Activated CD4-positive, alpha-beta T cell treated with anti-CD3 and anti-CD28 coated beads, Interleukin-2, amount 10 ng/mL, durations not matched to agents 7 days and 5 days (primary cell): ENCODE measurements at places on chromosomes 4 and X.
A peak's percentile ranks its signal among the peaks of the same experiment; 100 is the strongest.

GRCh38 chr4:181548873-181549575, 694.2 kb upstream of the TENM3 start:
- no peaks in the 10 kb centered on the region for H3K27me3 ChIP-seq
- H3K4me1 ChIP-seq = no peaks in the 10 kb centered on the region
- H3K36me3 ChIP-seq = no peaks in the 10 kb centered on the region
- no peak overlapping the region for H3K4me3 ChIP-seq

DNA sequence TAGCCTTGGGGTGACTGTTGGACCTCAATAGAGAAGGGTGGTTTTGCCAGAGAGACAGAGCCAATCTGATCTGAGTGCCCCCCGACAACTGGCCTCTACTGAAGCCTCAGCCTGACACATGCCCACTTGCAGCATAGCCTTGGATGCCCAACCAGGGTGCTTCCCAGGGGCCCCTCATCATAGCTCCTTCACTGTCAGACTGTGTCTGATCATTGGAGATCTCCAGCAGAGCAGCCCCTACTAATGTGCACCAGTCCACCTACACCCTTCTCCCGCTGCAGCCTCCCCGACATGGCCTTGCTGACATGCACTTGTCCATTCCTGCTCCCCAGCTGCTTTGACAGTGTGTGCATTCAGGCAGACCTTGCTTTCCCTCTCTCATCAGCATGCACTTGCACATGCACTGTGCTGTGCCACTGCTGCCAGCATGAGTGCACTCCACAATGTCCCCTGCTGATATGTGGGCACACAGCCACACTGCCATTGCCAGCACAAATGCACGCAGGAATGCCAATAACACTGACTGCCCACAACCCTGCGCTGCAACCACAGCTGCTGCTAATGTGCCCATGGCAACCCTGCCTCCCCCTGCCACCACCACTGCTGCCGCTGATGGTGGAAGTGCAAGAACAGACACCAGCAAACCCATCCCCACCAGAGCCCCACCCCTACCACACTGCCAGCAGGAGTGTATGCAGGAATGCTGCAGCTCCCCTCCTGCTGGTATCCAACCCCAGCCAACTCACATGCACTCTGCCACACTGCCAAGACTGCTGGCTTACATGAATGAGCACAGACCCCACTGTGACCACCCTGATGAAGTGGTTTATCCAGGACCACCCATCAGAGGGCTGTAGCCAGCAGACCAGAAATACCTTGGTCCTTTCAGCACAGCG, 68.1 kb upstream of the ZMAT1 start:
- H3K27ac ChIP-seq = no peak overlapping the region
- no peaks in the 10 kb centered on the region for H3K36me3 ChIP-seq
- H3K4me3 ChIP-seq = no peak overlapping the region
- no peaks in the 10 kb centered on the region for H3K27me3 ChIP-seq
- DNase-seq = no peak

DNA sequence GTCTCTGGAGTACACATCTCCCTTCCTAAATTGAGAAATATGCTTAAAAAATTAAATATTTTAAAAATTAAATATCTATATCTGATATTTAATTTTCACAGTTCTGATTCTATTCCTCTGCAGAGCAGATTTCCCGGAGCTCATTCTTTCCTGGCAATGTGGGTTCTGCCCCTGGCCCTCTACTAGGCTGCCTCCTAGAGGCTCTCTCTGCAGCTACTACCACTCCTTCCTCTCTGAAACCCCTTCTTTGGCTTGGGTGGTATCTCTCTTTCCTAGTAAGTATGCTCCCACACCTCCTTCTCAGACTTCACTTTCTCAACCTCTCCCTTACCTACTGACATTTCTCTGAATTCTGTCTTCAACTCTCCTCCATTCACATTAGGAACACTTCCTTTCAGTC, 45.3 kb downstream of the RPGR start:
- no peak overlapping the region for H3K27ac ChIP-seq
- no peak for DNase-seq
- H3K36me3 ChIP-seq = no peaks in the 10 kb centered on the region

- no peak overlapping the region for H3K27ac ChIP-seq
- H3K36me3 ChIP-seq = no peaks in the 10 kb centered on the region
- H3K27me3 ChIP-seq = peaks cover 7% of the 10 kb centered on the region
- H3K4me3 ChIP-seq = no peak overlapping the region
Observed at GRCh38 chr4:147524601-147525000, 43.7 kb downstream of the EDNRA start.

- H3K36me3 ChIP-seq = peaks cover 1% of the 10 kb centered on the region
- peaks cover 45% of the 10 kb centered on the region for H3K4me1 ChIP-seq
- H3K27ac ChIP-seq = peak within 1 kb of the TSS; percentile 97
- peak within 1 kb of the TSS; percentile 94 for H3K4me3 ChIP-seq
Observed at GRCh38 chr4:183504930-183505610, at the start of gene ING2. Gene ING2, plus strand, starts transcription at chr4:183505058. Its CDS starts 138 bp downstream, at chr4:183505196.

GRCh38 chrX:78313526-78313925, 13.9 kb downstream of the CYSLTR1 start:
- H3K36me3 ChIP-seq = peaks cover 69% of the 10 kb centered on the region
- H3K4me1 ChIP-seq = peaks cover 37% of the 10 kb centered on the region
- no peak for DNase-seq
- H3K4me3 ChIP-seq = no peak overlapping the region

DNA sequence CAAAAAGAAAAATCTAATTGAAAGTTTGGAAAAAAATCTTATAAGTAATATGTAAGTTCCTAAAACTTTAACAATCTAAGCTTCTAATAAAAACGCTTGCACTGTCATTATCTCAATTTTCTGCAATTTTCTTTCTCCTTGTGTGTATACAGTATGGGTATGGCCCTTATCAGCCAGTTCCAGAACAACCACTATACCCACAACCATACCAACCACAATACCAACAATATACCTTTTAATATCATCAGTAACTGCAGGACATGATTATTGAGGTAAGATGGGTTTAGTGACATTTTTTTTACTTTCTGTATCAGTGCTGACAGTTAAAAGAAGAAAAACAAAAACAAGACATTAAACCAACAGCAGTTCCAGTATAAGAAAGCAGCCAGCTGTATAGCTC, 4.9 kb downstream of the STATH start:
- DNase-seq = no peak
- no peaks in the 10 kb centered on the region for H3K27me3 ChIP-seq
- no peaks in the 10 kb centered on the region for H3K36me3 ChIP-seq
- H3K4me3 ChIP-seq = no peak overlapping the region
- no peak overlapping the region for H3K27ac ChIP-seq

- no peak overlapping the region for H3K4me3 ChIP-seq
- no peaks in the 10 kb centered on the region for H3K27me3 ChIP-seq
- DNase-seq = no peak
- H3K4me1 ChIP-seq = peaks cover 4% of the 10 kb centered on the region
- no peak overlapping the region for H3K27ac ChIP-seq
- peaks cover 3% of the 10 kb centered on the region for H3K36me3 ChIP-seq
Observed at GRCh38 chr4:26238778-26239679, 81.8 kb upstream of the RBPJ start.

GRCh38 chr4:9952415-9952950, 68.8 kb downstream of the SLC2A9 start:
- H3K36me3 ChIP-seq = no peaks in the 10 kb centered on the region
- no peak overlapping the region for H3K27ac ChIP-seq
- H3K4me3 ChIP-seq = no peak overlapping the region
- H3K4me1 ChIP-seq = no peaks in the 10 kb centered on the region
- no peaks in the 10 kb centered on the region for H3K27me3 ChIP-seq

DNA sequence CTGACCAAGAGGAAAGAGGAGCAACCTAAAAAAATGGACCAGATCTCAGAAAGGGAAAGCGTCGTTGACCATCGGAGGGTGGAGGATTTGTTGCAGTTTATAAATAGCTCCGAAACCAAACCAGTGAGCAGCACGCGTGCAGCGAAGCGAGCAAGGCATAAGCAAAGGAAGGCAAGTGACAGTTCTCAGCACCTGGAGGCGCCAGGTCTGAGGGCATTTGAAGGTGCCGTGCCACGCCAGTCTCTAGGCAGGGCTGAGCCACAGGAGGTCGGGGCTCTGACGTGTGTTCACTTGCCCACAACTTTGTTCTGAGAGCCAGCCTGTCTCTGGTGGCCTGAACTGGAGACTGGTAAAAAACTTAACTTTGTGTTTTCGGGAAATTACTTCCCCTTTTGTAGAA, 59.7 kb downstream of the TNIP2 start:
- no peak for DNase-seq
- no peak overlapping the region for H3K27ac ChIP-seq
- H3K4me1 ChIP-seq = no peaks in the 10 kb centered on the region
- H3K27me3 ChIP-seq = no peaks in the 10 kb centered on the region
- peaks cover 56% of the 10 kb centered on the region for H3K36me3 ChIP-seq

DNA sequence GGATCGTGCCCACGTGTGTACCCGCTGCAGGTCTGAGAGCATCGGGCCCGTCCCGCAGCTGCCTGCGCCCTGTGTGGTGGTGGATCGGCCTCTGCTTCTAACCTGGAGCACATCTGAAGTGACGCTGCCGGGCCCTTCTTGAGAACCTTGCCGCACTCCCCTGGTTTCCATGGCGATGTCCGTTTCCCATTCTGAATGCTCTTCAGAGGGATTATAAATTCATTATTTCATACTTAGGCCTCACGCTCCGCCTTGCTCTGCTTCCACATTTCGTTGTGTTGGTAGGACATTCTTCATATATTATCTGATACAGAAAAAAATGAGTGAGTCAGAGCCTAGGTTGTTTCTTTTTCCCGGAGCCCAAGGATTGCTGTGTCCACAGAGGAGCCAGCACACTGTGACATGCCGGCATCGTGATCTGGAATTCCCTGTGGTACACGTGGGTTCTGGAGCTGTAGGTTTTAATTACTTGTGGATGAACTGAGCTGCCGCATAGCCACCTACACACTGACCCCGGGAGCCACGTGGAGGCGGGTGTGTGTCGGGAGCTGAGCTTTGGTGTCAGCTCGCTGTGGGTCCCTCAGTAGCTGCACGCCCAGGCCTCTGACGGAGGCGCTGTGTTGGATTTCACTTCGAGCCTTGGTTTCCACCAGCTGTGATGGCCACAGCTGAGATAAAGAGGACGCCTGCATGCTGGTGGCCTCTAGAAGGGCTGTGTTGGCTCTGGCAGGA, 63.4 kb downstream of the PSAPL1 start:
- no peaks in the 10 kb centered on the region for H3K27me3 ChIP-seq
- H3K36me3 ChIP-seq = no peaks in the 10 kb centered on the region
- DNase-seq = no peak
- no peak overlapping the region for H3K4me3 ChIP-seq
- no peak overlapping the region for H3K27ac ChIP-seq

DNA sequence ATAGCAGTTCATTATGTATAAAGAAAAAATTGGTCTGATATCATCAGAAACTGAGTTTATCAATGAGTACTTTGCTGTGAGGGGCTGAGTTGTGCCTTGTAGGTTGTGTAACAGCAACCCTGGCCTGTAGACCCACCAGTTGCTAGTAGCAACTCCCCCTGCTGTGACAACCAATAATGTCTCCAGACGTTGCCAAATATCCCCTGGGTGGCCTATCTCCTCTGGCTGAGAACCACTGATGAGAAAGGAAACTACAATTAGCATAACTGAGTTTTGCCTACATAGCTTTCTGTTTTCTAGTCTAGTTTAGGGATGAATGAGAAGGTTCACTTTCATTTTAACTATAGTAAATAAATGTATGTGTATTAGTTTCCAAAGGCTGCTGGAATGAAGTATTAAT, 234.1 kb downstream of the CPE start:
- no peak overlapping the region for H3K27ac ChIP-seq
- peaks cover 4% of the 10 kb centered on the region for H3K27me3 ChIP-seq
- peaks cover 15% of the 10 kb centered on the region for H3K4me1 ChIP-seq
- no peaks in the 10 kb centered on the region for H3K36me3 ChIP-seq
- no peak for DNase-seq
- no peak overlapping the region for H3K4me3 ChIP-seq

GRCh38 chr4:108118505-108118904, 50.2 kb downstream of the LEF1 start:
- peaks cover 91% of the 10 kb centered on the region for H3K4me1 ChIP-seq
- peaks cover 76% of the 10 kb centered on the region for H3K36me3 ChIP-seq
- peak; percentile 49 for DNase-seq

DNA sequence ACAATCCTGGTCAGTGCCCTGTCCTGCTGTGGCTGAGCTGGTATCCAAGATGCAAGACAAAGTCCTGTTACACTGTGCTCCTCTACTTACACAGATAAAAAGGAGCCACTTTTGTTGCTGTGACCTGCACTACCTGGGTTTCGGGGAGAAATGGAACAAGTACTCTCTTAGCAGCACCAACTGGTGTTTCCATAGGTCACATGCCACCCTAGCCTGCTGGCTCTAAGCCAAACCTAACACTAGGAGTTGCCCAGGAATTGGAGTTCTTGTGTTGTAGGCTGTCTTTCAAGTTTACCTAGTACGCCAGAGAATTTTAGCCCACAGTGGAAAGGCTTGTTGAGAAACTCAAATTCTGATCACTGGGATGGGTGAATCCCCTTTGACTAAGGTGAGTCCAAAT, 727.4 kb downstream of the FAM133A start:
- no peaks in the 10 kb centered on the region for H3K27me3 ChIP-seq
- H3K36me3 ChIP-seq = no peaks in the 10 kb centered on the region

DNA sequence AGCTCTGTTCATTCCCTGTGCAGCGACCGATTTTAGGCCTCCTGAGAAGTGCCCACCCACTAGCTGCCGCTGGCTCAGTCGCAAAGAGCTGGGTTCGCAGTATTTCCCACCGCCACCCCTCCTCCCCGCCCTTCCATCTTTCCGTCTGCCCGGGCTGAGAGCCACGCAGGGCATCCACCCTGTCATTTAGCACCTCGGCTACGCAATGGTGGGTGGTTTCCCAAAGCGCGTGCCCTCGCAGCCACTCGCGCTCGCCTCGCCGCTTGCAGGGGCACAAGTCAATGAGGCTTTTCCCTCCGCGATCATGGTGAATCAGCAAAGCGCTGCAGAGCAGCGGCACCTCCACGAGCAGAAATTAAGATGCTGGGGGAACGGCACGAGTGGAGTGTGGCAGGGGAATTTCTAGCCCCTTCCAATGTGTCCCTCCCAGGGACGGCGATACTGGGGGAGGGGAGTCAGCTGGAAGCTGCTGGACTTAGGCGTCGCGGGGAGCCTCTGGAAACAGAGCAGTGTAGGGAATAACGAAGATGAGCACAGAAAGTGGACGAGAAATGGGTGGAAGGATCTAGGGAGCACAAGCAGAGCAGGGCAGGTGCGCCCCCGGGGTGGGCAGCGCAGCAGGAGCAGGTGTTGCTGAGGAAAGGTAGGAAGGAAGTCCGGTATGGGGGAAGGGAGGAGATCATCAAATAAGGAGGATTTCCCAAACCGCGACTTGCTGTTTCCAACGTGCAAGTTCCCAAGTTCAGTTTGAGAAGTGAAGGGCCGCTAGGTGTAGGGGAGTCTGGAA, 2.4 kb upstream of the PTCHD1 start:
- DNase-seq = no peak
- H3K27ac ChIP-seq = no peak overlapping the region
- no peaks in the 10 kb centered on the region for H3K36me3 ChIP-seq
- H3K4me1 ChIP-seq = peaks cover 8% of the 10 kb centered on the region

DNA sequence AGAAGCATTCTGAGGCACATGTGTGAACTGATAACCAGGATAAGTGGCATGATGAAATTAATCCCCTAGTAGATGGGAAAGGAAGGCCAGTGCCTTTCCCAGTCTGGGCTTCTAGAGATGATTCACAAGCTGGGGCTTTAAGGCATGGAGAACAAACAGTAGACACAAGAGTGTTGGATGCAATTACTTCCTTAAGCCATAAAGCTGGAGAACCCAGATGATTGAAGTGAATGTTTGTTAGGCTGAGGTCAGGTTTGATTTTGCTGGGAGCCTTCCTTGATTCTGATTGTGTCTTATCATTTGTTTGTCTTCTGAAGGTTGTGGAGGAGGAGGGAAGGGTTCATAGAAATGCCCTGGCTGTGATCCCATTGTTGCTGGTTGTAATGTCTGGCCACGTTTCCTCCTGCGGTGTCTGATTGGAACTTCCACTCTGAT, 125.2 kb downstream of the NHS start:
- DNase-seq = no peak
- no peaks in the 10 kb centered on the region for H3K27me3 ChIP-seq
- no peak overlapping the region for H3K4me3 ChIP-seq
- no peak overlapping the region for H3K27ac ChIP-seq
- no peaks in the 10 kb centered on the region for H3K36me3 ChIP-seq
- no peaks in the 10 kb centered on the region for H3K4me1 ChIP-seq
